ENCODE measurements at places on chromosomes 3 and 15.

- no peak for DNase-seq
These were observed 17.2 kb upstream of the B4GALT4 start for GRCh38 chr3:119257654-119258410.

GRCh38 chr15:73006523-73006922 is 45.7 kb upstream of the NEO1 start:
- no peak for DNase-seq

DNA sequence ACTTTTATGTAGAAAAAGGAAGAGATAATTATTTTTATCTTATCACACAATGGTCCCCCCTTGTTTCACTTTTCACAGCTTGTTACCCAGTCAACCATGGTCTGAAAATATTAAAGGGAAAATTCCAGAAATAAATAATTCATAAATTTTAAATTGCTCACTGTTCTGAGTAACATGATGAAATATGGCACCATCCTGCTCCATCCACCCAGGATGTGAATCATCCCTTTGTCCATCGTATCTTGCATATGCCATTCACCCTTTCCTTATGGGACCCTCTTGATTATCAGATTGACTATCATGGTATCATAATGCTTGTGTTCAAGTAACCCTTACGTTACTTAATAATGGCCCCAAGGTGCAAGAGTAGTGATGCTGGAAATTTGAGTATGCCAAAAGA is 43.7 kb downstream of the ANKRD28 start:
- no peak for DNase-seq

GRCh38 chr3:174168538-174169254 is 690.4 kb upstream of the NAALADL2 start:
- DNase-seq: no peak

- DNase-seq: no peak
These were observed 30.6 kb downstream of the CMTM7 start for GRCh38 chr3:32421991-32422859.

DNA sequence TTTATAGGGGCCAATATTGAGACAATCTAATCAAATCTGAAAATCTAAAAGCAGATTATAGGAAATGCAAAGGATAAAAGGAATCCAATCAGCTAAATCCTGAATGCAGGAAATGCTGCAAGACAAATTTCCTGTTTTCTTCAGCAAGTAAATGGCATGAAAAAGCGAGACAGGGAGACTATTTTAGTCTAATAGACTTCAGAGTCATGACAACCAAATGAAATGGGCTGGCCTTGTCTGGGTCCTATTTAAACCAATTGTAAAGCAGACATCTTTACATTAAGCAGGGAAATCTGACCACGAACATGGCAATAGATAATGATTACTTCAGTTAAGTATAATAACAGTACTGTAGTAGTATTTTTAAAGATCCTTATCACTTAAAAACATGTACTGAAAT is 2.1 kb downstream of the DBR1 start:
- no peak for DNase-seq

DNA sequence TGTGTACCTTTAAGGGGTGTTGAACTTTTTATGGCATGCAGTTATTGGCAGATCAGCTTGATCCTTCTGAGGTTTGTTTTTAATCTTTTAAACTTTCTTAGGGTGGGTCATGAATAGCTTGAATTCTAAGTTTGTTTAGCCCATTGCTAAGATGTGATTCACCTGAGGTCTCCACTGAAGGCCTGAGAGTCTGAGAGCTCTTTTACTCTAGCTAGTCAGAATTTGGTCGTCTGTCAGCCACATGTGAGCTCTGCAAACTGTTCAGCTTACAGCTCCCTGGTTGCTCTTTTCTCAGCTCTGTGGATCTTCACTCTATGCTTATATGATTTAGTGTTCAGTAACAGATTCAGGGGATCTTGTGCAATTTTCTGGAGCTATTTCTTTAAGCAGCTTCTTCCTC is 161.3 kb downstream of the ABHD5 start:
- no peak for DNase-seq

GRCh38 chr3:49427586-49427985 is 1.5 kb downstream of the NICN1 start:
- DNase-seq: no peak

GRCh38 chr3:58464866-58465265 is 27.0 kb upstream of the KCTD6 start:
- no peak for DNase-seq

GRCh38 chr3:69696367-69696766 is 42.9 kb upstream of the MITF start:
- no peak for DNase-seq

GRCh38 chr3:83649692-83650091 is 1309.1 kb upstream of the CADM2 start:
- DNase-seq: no peak

GRCh38 chr15:80114114-80114513 is 38.7 kb upstream of the FAH start:
- no peak for DNase-seq

GRCh38 chr3:183082355-183082915 is 16.9 kb downstream of the MCCC1 start:
- no peak for DNase-seq

DNA sequence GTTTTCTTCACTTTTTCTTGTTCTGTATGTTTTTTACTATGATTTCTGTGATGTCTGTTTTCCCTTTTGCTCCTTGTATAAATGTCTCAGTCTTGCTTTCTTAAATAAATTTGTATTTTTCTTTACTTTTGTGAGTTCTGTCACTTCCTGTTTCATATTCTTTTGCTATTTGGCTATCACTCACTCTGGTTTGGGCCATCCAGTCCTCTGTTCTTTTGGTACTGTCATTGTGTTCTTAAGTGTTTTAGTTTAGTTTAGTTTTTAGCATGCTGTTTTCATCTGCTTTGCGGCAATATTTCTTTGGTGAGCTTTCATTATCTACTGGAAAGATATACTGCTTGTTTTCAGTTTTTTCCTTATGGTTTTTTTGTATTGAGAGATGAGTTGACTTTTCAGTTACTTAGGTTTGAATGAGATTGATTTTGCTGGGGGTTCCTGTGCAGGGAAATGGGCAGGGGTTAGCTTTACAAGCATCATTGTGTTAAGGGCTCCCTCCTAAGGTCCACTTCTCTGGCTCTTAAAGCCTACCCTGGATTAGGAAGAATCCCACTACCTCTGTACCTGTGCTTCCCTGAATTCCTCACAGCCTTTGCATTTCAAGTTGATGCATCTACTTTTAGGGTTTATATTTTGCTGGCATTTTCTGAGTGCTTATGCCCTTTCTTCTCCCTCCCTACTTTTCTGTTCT is 35.1 kb downstream of the PDCD6IP start:
- no peak for DNase-seq

DNA sequence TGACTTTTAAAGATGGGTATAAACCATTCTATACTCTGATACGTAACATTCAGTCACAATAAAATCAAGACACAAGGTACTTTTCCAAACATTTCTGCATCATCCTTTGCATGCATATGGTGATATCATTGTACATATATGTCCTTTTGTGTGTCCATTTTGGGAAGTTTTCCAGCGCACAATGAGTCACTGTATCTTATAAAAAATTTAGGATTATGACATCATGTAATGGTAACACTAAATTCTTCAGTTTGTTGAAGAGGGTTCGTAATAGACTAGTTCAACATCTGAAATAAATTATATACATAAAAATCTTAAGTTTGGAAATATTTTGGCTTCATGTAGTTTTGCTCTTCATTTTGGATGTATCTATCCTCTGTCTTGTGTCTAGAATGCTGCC is 480.9 kb downstream of the ROBO1 start:
- DNase-seq: no peak

DNA sequence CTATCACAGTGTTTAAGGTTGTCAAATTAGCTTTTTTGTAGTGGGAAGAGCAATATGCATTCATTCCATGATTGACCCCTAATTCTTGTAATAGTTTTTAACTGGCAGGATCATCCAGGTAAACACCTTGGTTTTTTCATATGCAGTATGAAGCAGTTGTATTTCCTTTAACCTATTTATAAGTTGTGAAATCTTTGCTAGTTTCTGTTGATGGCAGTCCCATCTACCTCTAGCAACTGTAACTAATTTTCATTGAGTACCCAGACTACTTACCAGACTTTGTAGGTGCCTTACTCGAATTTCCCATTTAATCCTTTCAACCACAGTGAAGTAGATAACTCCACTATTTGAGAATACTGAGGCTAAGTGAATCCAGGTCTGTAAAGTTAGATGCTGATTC is 6.1 kb downstream of the FXR1 start:
- DNase-seq: no peak

DNA sequence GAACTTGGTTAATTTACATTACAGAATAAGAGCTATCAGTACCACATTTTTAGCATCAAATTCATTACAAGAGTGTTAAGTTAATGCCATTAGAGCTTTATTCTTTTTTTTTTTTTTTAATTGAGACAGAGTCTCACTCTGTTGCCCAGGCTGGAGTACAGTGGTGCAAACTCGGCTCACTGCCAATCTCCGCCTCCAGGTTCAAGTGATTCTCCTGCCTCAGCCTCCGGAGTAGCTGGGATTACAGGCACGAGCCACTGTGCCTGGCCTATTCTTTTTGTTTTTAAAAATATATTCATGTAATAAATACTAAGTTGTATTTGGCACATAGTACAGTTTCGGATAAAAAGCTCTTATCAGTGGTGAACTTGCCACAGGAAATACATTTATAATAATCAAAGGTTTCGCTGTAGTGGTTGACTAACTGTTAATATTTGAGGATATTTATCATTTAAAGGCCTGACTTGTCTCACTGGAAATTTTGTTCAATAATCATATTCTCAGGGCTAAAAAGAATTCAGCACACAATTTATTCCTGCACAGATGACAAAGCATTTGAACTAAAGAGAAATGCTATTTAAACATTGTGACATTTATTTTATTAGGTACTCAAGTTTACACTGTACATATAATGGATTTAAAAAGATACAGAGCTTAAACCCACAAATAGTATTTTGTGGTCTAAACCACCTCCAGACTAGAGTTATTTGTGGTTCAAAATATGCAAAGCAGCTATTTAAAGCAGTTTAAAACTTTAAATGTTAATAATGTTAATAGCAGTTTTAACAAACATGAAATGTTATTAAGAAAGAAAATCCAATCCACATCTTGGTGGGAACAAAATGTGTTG is 6.1 kb upstream of the LEKR1 start:
- no peak for DNase-seq

DNA sequence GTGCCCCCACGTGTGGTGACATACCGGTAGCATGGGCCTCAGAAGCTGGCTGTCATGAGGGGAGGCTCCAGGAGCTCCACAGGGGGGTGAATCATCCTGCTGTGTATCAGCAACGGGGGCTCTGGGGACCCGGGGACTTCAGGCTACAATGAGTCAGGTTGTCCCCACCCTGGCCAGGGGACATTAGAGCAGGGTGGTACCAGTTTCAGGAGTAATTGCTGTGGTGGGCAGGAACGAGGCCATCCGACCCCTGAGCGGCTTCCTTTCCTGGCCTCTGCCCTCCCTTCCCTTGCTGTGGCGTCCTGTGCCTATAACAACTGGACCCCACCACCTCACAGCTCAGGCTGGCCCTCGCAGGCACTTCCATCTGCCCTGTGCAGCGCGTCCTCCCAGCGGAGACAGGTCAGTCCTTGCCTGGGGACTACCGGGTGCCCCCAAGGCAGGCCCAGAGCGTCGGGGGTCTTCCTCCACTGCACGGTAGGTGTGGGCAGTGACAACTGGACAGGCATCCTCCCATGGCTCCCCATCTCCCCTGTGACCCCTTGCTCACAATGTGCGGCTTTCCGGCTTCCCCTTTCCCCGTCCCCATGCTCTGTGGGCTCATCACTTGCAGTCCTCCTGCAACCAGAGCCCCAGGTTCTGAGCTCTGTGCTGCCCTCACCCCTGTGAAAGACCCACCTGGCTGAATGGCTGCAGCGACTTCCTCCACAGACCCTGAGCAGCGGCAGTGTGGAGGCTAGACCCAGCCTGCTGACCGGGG is 57.0 kb downstream of the KLF15 start:
- no peak for DNase-seq

GRCh38 chr3:138047596-138048158 is 37.7 kb downstream of the CLDN18 start:
- no peak for DNase-seq

GRCh38 chr15:82999905-83000671 is 11.4 kb downstream of the C15orf40 start:
- peak; percentile 53 for DNase-seq

DNA sequence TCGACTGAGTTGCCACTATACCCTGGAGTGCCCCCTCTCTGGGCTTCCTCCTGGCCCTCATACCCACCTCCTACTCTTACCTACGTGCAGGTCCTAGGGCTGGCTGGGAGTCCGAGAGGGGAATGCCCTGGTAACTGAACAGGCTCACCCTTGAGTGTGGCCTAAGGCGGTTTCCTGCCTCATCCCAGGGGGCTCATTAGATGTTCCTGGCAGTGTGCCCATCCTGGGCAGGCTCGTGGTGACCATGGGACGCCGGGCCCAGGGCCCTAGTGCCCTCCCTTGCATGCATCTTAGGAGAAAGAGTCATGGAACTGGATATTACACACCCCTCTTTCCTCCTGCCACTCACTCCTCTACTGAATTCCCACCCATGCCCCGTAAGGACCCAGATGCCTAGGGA is 2.8 kb downstream of the SEMA4B start:
- no peak for DNase-seq

DNA sequence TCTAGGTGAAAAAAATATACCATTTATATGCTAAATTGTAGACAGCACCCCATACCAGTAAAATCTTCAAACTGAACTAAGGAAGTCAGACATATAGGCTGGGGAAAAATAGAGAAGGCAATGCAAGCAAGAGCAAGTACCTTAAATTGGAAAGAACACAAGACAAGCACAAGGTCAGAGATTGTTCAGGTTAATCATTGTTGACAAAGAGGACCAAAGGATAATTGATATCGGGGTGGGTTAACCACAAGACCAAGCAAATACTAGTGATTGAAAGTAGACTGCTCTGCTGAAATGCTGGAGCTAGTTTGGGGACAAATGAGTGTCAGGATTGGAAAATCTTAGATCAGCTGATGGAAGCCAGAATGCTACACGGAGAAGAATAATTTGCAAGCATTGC is 499.8 kb downstream of the ROBO2 start:
- DNase-seq: no peak

DNA sequence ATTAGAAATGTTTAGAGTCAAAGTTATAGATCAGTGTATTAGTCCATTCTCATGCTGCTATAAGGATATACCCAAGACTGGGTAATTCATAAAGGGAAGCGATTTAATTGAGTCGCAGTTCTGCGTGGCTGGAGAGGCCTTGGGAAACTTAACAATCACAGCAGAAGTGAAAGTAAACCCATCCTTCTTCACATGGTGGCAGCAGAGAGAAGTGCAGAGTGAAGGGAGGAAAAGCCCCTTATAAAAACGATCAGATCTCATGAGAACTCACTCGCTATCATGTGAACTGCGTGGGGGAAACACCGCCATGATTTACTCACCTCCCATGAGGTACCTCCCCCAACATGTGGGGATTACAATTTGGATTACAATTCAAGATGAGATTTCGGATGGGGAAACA is 871.5 kb downstream of the DIPK2A start:
- no peak for DNase-seq

- DNase-seq: no peak
These were observed 67.9 kb downstream of the VGLL3 start for GRCh38 chr3:86923071-86923491.

GRCh38 chr15:47301481-47301880 is 415.8 kb upstream of the SEMA6D start:
- DNase-seq: no peak
